Stimulated activated CD8-positive, alpha-beta memory T cell treated with anti-CD3 and anti-CD28 coated beads, Interleukin-4, amount 100 ng/mL, for 1 hour (primary cell): ENCODE measurements at places on chromosomes 7 and 10.
A peak's percentile ranks its signal among the peaks of the same experiment; 100 is the strongest.

- DNase-seq: no peak
These were observed 20.6 kb upstream of the VPS37D start for GRCh38 chr7:73646785-73647724.

- DNase-seq: no peak
These were observed 23.7 kb upstream of the LRRN3 start for GRCh38 chr7:111067251-111067650.

DNA sequence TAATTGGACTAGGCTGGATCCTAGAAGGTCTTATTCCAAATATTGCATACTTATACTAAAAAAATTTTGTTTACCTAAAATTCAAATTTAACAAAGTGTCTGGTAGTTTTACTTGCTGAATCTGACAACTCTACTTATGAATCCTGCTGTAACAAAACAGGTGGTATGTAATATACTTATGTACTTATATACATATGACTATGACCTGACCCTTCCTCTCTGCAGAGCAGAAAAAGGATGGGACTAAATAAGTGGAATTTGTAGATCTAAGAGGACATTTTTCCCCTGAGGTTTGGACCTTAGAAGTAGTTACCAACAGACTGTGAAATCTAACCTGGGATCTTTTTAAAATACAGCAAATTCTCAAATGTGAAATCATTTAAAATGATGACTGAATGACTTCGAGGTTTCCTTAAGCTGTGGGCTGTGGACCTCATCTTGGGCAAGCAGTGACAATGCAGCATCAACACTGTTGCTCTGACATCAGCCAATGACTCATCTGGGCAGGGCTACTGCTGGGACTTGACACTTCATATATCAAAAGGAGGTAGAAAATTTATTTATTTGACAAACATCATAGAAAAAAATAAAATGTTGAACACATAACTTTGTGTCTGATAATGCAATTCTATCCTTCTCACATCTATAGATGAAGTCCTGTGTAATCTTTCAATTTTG is 73.6 kb downstream of the RELN start:
- DNase-seq: no peak

GRCh38 chr7:54904130-54904529 is 114.7 kb upstream of the EGFR start:
- DNase-seq: no peak

DNA sequence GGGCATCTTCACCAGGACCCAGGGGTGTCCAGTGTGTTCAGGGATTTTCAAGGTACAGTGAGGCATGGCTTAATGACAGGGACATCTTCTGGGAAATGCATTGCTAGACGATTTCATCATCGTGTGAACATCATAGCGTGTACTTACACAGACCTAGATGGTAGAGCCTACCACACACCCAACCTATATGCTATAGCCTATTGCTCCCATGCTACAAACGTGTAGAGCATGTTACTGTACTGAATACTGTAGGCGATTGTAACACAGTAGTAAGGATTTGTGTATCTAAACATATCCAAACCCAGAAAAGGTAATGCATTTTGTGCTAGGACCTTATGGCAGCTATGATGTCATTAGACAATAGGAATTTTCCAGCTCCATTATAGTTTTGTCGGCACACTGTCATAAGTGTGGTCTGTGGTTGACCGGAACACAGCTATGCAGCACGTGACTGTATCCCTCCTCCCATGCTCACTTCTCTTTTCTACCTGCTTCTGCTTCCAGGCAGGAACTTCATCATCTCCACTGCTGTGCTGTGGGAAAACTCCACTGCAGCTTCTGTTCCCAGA is 416.2 kb upstream of the NFE2L3 start:
- no peak for DNase-seq

GRCh38 chr10:131695496-131696165 is 205.2 kb upstream of the PPP2R2D start:
- no peak for DNase-seq

DNA sequence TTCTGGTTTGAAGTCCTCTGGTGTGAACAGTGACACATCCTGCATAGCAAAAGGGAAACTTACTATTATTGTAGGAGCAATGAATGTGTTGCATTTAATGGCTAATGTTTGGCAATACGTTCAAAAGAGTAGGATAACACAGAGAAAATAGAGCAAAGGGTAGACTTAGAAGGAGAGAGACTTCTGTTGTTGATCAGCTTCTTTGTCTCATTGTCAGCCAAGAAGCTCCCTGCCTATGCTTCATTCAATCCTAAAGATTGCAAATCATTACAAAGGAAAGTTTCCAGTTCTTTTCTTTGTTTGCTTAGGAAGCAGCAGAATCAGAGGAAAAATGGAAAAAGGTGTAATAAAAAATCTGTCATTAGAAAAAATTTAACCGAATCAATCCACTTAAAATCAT is 7.9 kb upstream of the TSPAN13 start:
- no peak for DNase-seq

DNA sequence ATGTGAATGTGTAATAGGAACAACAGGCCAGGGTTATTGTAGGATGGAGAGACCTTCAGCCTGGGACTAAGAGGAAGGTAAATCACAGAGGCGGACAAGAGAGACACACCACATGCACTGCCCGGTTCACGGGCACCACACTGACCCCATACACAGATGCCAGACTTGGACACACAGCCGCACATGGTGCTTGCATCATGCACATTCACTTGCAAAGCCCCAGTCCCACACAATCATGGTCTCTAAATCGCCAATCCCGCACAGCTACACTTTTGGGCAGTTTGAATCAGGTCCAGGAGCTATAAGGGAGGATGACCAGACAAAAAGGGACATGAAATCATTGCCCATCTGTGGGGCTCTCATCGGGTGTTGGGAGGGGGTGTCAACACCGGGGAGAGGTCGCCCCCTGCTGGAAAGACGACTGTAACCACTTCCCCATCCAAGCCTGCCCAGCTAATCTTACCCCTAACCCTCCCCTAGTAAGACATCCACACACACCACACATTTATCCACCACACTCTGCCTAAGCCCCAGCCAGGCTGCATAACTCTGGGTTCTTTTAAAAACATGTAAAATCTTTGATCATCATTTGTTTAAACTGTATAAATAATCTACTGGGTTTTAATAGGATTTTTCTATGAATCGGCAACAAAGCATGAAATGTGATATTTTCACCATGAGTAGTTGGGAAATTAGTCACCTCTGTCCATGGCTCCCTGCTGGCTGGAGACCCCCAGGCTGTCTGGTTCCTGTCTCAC is 40.5 kb upstream of the SLF2 start:
- peak; percentile 4 for DNase-seq

DNA sequence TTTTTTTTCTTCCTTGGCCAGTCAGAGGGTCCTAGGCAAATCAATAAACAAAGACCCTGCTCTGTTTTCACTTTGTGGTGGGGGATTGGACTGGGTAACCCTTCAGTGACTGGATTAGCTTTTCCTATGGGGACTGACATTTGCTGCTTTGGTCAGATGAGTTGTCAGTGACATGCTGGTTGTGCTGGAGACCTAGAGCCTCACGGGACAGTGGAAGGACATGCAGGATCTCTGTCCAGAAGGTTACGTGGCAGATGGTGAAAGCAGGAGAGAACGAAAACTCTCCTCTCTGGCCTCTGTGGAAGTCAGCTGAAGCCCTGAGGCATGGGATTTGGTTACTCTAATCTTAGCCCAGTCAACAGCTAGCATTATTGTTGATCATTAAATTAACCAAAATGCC is 90.0 kb upstream of the BMPER start:
- DNase-seq: no peak

DNA sequence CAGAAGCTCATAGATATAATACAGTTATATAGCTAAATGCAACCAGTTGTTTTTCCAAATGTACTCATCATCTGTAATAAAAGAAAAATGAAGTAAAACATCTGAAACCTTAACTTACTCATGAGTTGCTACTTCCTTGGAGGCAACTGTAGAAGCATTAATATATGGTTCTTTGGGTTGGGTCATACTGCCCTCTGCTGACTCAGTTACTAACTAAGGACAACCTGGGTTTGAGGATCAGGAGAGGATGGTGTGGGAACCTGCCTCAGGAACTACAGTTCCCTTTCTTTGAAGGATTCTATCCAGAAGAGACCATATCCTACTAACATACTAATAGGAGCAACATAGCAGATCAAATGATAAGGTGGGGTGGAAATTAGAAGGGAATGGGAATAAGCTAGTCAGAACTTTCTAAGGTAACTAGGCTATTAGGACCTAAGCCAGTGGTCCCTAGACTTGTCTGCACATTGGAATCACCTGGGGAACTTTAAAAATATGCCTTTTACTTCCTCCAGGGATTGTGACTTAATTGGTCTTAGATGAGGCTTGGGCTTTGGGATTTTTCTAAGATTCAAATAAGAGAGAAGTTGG is 20.7 kb downstream of the COX15 start:
- DNase-seq: no peak

GRCh38 chr7:463362-463781 is 56.3 kb downstream of the PDGFA start:
- DNase-seq: no peak

GRCh38 chr7:55211726-55212125 is 153.4 kb upstream of the LANCL2 start:
- no peak for DNase-seq

GRCh38 chr7:7181519-7182155 is 707 bp upstream of the C1GALT1 start:
- DNase-seq: no peak

GRCh38 chr7:154965014-154965413 is 37.9 kb downstream of the PAXIP1 start:
- no peak for DNase-seq

GRCh38 chr7:128963327-128963757 is 25.6 kb downstream of the IRF5 start:
- DNase-seq: no peak

DNA sequence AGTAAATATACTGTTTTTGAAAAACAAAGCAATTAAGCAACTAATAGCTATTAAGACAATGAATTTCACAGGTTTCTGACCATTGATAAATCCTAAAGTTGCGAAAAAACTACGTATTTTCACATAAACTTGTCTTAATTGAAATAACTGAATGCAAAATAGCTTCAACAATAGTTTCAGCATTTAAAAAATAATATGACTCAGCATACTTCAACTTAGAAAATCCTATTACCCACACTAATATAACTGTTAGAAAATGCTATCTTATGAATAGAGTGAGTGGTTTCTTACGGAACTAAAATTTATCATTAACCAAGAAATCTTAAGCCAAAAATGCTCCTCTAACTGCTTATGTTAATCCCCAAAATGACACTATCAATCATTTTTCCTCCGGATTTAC is 183.9 kb downstream of the AVL9 start:
- DNase-seq: no peak

- DNase-seq: no peak
These were observed 201.3 kb downstream of the MAD1L1 start for GRCh38 chr7:2031451-2031845.

DNA sequence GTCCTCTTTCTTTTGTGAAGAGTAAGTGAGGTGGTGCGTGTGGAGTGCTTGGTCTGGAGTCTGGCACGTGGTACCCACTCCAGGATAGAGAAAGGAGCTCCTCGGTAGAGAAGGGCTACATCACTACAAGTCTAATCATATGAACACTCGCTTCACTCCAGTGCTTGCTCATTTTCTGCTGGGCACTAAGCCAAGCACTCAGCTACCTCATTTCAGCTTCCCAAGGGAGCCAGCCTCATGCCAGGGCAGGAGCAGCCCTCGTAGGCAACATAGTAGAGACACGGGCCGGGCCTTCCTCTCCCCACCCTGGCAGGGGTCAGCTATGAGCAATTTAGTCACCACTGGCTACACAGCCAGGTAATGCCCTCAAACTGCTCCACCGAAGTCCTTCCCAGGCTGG is 11.4 kb upstream of the HSPA12A start:
- DNase-seq: no peak

DNA sequence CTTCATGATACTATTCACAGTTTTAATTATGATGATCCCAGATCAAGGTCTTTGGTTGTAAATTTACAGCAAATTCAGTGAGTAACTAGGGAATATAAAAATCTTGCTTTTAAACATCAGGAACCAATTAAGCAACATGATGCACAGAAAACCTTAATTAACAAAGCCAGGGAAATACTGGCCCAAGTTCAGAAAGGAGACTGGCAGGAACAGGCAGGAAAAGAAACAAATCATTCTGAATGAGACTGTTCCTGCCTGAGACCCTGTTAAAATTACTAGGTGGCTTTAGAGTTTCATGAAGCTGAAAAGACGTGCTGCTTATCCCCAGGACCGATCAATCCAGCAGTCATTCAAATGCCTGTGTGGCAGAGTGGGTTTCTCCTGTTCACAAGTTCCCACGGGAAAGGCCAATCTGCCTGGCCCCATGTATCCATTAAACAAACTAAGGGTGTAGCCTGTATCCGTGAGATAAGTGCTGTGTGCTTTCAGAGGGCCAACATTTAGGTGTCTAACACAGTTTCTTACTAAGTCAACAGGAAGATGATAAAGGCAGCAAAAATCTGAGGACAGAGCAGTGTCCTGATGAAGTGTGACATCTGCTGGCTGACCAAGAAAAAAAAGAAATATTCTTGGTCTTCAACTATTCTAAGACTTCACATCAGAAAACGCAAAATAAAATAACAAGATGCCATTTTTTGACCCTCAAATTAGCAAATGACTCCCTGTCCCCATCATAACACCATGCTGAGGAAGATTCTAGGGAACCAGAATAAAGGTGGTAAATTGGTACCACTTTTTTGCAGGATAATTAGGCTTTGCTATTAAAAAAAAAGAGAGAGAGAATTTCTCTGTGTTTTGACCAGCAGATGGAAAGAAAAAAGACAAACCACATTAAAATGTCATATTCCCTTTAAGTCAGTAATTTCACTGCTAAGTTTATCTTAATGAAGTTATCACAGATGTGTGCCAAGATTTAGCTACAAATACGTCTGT is 34.2 kb downstream of the PUS7 start:
- no peak for DNase-seq

DNA sequence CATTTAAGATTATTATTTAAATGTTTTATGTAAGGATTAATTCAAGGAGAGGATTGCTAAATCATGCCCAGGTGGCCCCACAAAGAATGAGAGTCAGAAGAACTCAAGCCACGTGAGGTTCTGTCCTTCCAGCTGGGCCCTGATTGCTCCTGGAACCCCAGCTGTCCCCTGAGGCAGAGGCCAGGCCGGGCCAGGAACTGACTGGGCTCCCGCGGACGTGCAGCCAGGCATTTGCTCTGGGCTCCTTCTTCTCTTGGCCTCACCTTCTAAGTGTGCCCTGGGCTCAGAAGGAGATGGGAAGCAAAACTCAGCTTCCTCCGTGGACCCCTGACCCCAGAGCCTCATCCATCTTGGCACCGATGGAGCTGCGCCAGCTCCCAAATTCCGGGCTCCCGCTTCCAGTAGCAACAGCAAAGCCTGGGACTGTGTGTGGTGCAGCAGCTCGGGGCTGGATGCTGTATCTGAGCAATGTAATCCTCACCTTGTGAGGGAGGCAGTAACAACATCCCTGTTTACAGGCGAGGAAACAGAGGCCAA is 250.6 kb upstream of the PPP2R2D start:
- no peak for DNase-seq

- DNase-seq: no peak
These were observed 1.2 kb downstream of the AHCYL2 start for GRCh38 chr7:129225931-129226572.

GRCh38 chr10:32952094-32952493 is 5.9 kb downstream of the ITGB1 start:
- DNase-seq: no peak

- DNase-seq: no peak
These were observed 148.0 kb downstream of the ZNF33B start for GRCh38 chr10:42490368-42490767.
